ENCODE measurements at places on chromosomes 7 and 10. TPM values are rescaled to one million over a fixed set of nuclear protein-coding genes. Genes with fewer than 3 reads are reported as not detected.

- no peaks in the 10 kb centered on the region for H3K4me1 ChIP-seq
- no peaks in the 10 kb centered on the region for H3K36me3 ChIP-seq
- H3K27ac ChIP-seq, result no peak overlapping the region
- DNase-seq, result peak; percentile 36
- H3K4me3 ChIP-seq, result no peak overlapping the region
- no peaks in the 10 kb centered on the region for H3K27me3 ChIP-seq
These were observed 46.2 kb downstream of the FAM53B start for GRCh38 chr10:124697837-124698544.

- H3K4me1 ChIP-seq, result peaks cover 11% of the 10 kb centered on the region
- peaks cover 12% of the 10 kb centered on the region for H3K36me3 ChIP-seq
- no peak overlapping the region for H3K27ac ChIP-seq
- H3K4me3 ChIP-seq, result no peak overlapping the region
- no peak for DNase-seq
These were observed 5.3 kb downstream of the FAM20C start for GRCh38 chr7:197413-198335.

DNA sequence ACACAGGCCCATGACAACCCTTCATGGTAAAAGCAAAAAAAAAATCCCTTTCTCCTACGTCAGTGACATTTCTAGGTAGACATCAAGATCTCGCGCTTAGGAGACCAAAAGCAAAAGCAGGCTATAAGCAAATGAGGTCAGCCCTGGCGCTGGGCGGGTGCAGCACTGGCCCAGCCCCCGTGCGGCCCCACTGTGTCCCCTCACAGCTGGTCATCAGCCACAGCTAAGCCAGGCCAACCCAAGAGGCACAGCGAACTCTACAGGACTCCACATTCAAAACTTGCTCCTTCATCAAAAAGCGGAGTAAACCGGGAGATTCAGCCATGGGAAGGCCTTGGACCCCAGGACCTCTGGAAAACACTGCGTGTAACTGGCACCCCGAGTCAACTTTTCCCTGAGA is 113.7 kb downstream of the PTPRN2 start:
- H3K4me1 ChIP-seq, result peaks cover 40% of the 10 kb centered on the region
- no peak for DNase-seq
- H3K4me3 ChIP-seq, result no peak overlapping the region
- no peaks in the 10 kb centered on the region for H3K27me3 ChIP-seq
- no peaks in the 10 kb centered on the region for H3K36me3 ChIP-seq

- H3K4me1 ChIP-seq, result no peaks in the 10 kb centered on the region
- no peaks in the 10 kb centered on the region for H3K36me3 ChIP-seq
- no peak overlapping the region for H3K27ac ChIP-seq
- no peaks in the 10 kb centered on the region for H3K27me3 ChIP-seq
These were observed 335.1 kb downstream of the GATA3 start for GRCh38 chr10:8389630-8390029.

GRCh38 chr7:29940199-29940598 is 49.4 kb downstream of the SCRN1 start:
- DNase-seq, result no peak
- peaks cover 67% of the 10 kb centered on the region for H3K36me3 ChIP-seq
- H3K4me3 ChIP-seq, result no peak overlapping the region
- H3K4me1 ChIP-seq, result no peaks in the 10 kb centered on the region
- no peak overlapping the region for H3K27ac ChIP-seq

DNA sequence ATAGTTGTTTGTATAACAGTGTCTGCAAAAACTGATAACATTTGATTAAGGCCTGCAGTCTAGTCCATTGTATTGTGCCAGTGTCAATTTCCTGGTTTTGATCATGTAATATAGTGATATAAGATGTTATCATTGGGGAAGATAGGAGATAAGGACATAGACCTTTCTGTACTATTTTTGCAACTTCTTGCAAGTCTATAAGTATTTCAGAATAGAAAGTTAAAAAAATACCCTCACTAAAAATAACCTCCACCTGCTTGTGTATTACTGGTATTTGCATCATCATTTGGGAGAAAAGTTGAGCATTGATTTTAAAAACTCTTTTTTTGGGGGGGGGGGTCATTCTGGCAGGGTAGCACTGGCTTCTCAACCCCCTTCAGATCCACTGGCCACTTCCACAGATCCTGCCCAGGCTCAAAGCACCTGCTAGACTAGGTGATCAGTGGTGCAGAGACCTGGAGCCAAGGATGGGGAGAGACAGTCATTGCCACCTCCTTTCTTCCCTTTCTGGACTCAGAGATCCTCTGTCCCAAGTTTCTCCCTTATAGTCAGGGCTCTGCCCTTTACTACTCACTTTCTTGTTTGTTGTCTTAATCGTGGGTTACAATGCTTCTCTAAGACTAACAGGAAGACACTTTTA is 103.0 kb downstream of the RBM20 start:
- H3K4me3 ChIP-seq, result no peak overlapping the region
- no peak for DNase-seq
- no peaks in the 10 kb centered on the region for H3K4me1 ChIP-seq
- no peak overlapping the region for H3K27ac ChIP-seq
- H3K27me3 ChIP-seq, result no peaks in the 10 kb centered on the region

- no peaks in the 10 kb centered on the region for H3K27me3 ChIP-seq
- no peak for DNase-seq
These were observed 11.3 kb upstream of the SLC25A28 start for GRCh38 chr10:99631496-99631895.

DNA sequence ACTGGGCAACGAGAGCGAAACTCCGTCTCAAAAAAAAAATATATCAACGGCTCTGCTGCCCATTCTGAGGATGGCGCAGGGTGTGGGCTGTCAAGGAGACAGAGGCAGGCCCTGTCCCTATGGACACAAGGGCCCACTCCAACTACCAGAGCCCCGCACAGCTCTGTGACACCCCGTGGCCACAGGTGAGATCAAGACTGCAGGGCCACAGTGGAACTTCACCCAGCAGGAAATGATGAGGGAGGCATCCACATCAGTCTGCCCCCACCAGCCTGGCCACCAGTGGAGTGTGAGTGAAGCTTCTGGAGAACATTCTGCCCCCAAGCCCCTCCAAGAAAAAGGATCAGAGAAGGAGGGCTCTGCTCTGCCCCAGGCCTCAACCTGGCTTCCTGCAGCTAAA is 136.7 kb downstream of the DLG5 start:
- no peaks in the 10 kb centered on the region for H3K4me1 ChIP-seq
- DNase-seq, result no peak
- H3K27ac ChIP-seq, result no peak overlapping the region
- H3K36me3 ChIP-seq, result no peaks in the 10 kb centered on the region
- no peaks in the 10 kb centered on the region for H3K27me3 ChIP-seq

GRCh38 chr7:136009488-136010079 is 32.4 kb upstream of the MTPN start:
- no peaks in the 10 kb centered on the region for H3K27me3 ChIP-seq
- peak; percentile 82 for DNase-seq
- H3K4me3 ChIP-seq, result no peak overlapping the region
- H3K36me3 ChIP-seq, result no peaks in the 10 kb centered on the region
- no peaks in the 10 kb centered on the region for H3K4me1 ChIP-seq

GRCh38 chr7:151699928-151700319 is 177.0 kb downstream of the PRKAG2 start:
- no peaks in the 10 kb centered on the region for H3K4me1 ChIP-seq
- no peaks in the 10 kb centered on the region for H3K27me3 ChIP-seq
- no peak overlapping the region for H3K4me3 ChIP-seq
- H3K36me3 ChIP-seq, result no peaks in the 10 kb centered on the region

DNA sequence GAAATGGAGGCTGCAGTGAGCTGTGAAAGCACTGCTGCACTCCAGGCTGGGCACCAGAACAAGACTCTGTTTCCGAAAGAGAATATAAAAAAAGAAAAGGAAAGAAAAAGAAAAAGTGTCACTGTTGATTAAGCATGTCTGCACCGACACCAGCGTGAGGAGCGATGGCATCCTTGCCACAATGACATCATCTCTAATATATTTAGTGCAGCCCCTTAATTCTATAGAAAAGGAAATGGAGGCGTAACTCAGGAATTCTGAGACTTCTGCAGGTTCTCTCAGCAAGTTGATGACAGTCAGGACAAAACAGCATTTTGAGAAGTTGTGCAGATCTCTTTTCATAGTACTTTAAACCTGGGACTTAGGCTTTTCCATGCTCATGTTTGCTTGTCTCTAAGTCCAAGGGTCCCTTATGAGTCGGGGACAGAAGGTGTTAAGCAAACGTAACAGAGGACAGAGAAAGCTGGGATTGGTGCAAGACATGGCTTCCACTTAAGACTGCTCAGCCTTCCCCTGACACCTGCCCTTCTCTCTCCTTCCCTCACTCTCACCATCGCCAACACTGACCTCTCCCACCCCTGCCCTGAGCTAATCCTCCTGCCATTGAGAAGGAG is 16.9 kb upstream of the ANKRD1 start:
- no peak overlapping the region for H3K27ac ChIP-seq
- no peak overlapping the region for H3K4me3 ChIP-seq
- peaks cover 98% of the 10 kb centered on the region for H3K27me3 ChIP-seq
- no peaks in the 10 kb centered on the region for H3K36me3 ChIP-seq
- H3K4me1 ChIP-seq, result no peaks in the 10 kb centered on the region

- peaks cover 7% of the 10 kb centered on the region for H3K36me3 ChIP-seq
- H3K4me1 ChIP-seq, result peaks cover 21% of the 10 kb centered on the region
- DNase-seq, result no peak
- no peak overlapping the region for H3K27ac ChIP-seq
- no peaks in the 10 kb centered on the region for H3K27me3 ChIP-seq
These were observed 172.4 kb downstream of the COBL start for GRCh38 chr7:51144178-51144577.

- no peaks in the 10 kb centered on the region for H3K36me3 ChIP-seq
- DNase-seq, result peak; percentile 20
- no peaks in the 10 kb centered on the region for H3K4me1 ChIP-seq
These were observed 505.6 kb downstream of the HTR7 start for GRCh38 chr10:90352288-90352687.

DNA sequence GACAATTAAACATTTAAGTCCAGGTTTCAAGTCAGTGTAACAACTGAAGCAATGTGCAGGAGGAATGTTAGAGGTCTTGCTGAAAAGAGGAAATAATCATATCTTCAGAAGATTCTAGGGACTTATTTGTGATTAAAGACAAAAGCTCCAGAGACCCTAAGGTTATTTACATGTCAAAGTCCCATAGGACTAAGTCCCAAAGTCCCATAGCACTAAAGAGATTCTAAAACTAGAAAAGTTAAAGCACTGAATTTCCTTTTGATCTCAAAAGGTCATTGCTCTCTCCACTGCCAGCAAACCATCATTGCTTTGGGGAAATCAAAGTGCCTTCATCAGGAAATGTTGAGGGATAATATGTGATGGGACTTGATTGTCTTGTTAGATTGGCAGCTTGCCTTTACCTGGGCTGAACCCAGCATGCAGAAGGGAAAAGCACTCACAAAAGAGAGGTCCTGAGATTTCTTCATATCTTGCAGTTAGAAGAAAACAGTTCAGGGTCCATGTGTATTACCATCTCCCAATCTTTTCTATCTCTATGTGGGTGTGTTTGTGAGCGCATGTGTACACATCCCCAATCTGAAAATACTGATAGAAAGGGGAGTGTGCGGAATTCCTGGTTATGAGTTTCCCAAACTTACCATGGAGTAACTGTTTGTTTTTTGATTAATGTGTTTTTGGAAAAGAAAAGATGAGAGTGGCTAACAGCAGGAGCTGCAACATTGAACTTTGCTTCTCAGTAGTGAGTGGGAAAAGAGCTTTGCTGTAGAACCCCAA is 21.8 kb downstream of the NUDT13 start:
- peaks cover 54% of the 10 kb centered on the region for H3K36me3 ChIP-seq
- H3K27me3 ChIP-seq, result no peaks in the 10 kb centered on the region
- no peaks in the 10 kb centered on the region for H3K4me1 ChIP-seq
- H3K27ac ChIP-seq, result no peak overlapping the region
- DNase-seq, result no peak

GRCh38 chr10:89414146-89414878 is at the start of gene IFIT5:
IFIT5 (plus strand) TSS chr10:89414568; CDS start chr10:89414799, 231 bp downstream.
- H3K27me3 ChIP-seq, result peaks cover 33% of the 10 kb centered on the region
- DNase-seq, result peak; percentile 83
- H3K27ac ChIP-seq, result no peak within 1 kb of the TSS
- peaks cover 11% of the 10 kb centered on the region for H3K4me1 ChIP-seq

DNA sequence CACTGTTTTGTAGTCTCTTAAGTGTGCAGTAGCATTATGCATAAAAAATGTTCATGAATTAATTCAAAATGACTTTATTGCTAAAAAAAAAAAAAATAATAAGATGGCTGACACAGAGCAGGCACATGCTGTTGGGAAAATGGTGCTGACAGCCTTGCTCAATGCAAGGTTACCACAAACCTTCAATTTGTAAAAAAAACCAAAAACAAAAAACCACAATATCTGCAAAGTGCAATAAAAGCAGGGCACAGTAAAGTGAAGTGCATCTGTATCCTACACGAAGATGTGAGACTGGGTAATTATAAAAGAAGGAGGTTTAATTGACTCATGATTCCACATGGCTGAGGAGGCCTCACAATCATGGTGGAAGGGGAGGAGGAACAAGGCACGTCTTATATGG is 185.8 kb downstream of the USP6NL start:
- no peaks in the 10 kb centered on the region for H3K27me3 ChIP-seq
- H3K4me1 ChIP-seq, result no peaks in the 10 kb centered on the region
- H3K4me3 ChIP-seq, result no peak overlapping the region

GRCh38 chr10:24969841-24970281 is 17.5 kb upstream of the PRTFDC1 start:
- H3K4me3 ChIP-seq, result no peak overlapping the region
- H3K36me3 ChIP-seq, result no peaks in the 10 kb centered on the region
- no peaks in the 10 kb centered on the region for H3K4me1 ChIP-seq
- H3K27ac ChIP-seq, result no peak overlapping the region
- no peaks in the 10 kb centered on the region for H3K27me3 ChIP-seq

DNA sequence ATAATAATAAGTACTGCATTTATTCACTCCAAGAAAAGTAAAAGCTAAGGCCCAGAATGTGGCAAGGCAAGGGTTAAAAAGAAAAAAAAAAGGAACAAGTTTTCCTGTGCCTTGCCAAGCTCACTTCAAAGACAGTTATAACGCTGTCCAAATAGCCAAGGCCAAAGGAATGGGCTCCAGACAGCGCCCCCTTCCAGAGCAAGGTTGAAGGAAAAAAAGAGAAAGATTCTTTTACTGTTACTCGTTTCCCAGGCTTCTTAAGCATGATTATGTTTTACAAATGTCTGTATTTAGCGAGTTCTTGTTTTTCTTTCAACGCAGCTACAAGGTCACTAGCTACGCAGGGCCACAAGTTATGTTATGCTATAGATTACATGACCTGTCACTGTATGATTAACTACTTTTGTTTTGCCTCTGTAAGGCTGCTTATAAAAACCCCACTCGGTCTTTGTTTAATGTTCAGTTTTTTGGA is 9.1 kb upstream of the EIF4H start:
- H3K36me3 ChIP-seq, result no peaks in the 10 kb centered on the region
- H3K27me3 ChIP-seq, result no peaks in the 10 kb centered on the region
- no peak overlapping the region for H3K4me3 ChIP-seq
- peak; percentile 80 for DNase-seq

- H3K36me3 ChIP-seq, result no peaks in the 10 kb centered on the region
- peak; percentile 34 for DNase-seq
- no peaks in the 10 kb centered on the region for H3K27me3 ChIP-seq
- H3K4me1 ChIP-seq, result no peaks in the 10 kb centered on the region
- H3K4me3 ChIP-seq, result no peak overlapping the region
- no peak overlapping the region for H3K27ac ChIP-seq
These were observed 886.1 kb downstream of the SORCS1 start for GRCh38 chr10:106278383-106278782.

Gene ARHGAP22
- 10.7 TPM for total RNA-seq

Gene KCNIP2
- total RNA-seq, result 2.9 TPM

Gene TLX1
- total RNA-seq, result not detected

Gene EGR2
- total RNA-seq, result 2.3 TPM

Gene OR9A2
- total RNA-seq, result 2.6 TPM

Gene EIF4EBP2
- total RNA-seq, result 131 TPM

Gene FBH1
- 90.8 TPM for total RNA-seq

Gene IL2RA
- total RNA-seq, result not detected

Gene MINDY4
- total RNA-seq, result 3.1 TPM

Gene KIAA1217
- total RNA-seq, result 9.1 TPM

Gene PRKCQ
- 27.5 TPM for total RNA-seq
